Renal cortical epithelial cell (primary cell): ENCODE measurements at places on chromosomes 6 and 20. TPM values are rescaled to one million over a fixed set of nuclear protein-coding genes. Genes with fewer than 3 reads are reported as not detected.
A peak's percentile ranks its signal among the peaks of the same experiment; 100 is the strongest.

GRCh38 chr6:34138191-34138590 lies 7.7 kb downstream of the GRM4 start:
- no peak for DNase-seq

- DNase-seq = no peak
These were observed 339.8 kb downstream of the HTR1B start for GRCh38 chr6:77123527-77123926.

DNA sequence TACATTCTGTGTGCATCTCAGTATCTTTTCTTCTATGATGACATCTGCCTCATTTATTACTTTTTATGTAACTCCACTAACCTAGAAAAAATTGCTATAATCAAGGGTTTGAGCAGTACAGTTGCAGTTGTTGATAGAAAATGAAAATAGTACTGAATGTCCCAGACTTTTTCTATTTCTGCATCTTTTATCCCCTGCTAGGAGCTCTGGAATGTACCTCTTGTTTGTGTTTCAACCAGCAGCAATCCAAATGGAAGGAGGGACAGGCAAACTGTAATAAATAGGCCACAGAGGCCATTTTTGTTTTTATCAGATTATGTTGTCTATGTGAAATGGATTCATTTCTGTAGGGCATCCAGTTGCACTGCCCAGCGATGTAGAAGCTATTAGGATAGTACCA lies 536.9 kb downstream of the KIF16B start:
- DNase-seq = no peak

- no peak for DNase-seq
These were observed 84.8 kb downstream of the TRERF1 start for GRCh38 chr6:42366999-42367352.

GRCh38 chr6:43621836-43622180 lies 7.3 kb downstream of the GTPBP2 start:
- DNase-seq = no peak

DNA sequence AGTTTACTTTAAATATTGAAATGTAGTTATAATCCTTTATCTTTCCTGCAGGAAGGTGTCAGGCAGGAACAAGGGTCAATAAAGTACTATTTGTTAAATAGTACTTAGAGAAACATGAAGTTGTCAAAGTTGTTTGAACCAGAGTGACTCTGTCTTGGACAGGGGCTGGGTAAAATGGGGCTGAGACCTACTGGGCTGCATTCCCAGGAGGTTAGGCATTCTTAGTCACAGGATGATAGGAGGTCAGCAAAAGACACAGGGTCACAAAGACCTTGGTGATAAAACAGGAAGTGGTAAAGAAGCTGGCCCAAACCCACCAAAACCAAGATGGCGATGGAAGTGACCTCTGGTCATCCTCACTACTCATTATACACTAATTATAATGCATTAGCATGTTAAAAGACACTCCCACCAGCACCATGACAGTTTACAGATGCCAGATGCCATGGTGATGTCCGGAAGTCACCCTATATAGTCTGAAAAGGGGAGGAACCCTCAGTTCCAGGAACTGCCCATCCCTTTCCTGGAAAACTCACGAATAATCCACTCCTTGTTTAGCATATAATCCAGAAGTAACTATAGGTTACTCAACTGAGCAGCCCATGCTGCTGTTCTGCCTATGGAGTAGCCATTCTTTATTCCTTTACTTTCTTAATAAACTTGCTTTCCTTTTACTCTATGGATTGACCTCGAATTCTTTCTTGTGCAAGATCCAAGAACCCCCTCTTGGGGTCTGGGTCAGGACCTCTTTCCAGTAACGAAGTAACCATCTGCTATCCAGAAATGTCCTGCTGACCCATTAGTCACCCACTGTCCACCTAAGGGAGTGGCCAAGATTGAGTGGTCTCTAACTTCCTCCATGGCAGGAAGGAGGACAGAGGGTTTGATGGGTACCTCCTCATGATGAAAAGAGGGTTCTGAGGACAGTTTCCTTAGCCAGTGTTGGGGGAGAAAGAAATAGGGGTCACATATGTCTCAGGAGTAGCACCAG lies 19.6 kb downstream of the SLC22A2 start:
- DNase-seq = peak; percentile 72

DNA sequence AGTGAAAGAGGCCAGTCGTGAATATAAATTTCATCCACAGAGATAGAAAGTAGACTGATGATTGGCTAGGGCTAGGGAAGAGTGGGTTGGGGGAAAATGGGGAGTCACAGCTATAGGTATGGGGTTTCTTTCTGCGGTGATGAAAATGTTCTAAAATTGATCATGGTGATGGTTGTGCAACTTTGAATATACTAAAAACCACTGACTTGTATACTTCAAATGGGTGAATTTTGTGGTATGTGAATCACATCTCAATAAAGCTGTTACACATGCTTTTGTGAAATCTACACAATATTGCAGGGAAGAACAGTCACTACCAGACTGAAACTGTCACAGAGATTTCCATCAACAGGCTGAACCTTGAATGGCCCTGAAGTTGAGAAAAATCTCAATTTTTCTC lies 61.5 kb downstream of the LYRM4 start:
- DNase-seq = no peak

GRCh38 chr6:21450149-21450548 lies 143.4 kb upstream of the SOX4 start:
- DNase-seq = no peak

DNA sequence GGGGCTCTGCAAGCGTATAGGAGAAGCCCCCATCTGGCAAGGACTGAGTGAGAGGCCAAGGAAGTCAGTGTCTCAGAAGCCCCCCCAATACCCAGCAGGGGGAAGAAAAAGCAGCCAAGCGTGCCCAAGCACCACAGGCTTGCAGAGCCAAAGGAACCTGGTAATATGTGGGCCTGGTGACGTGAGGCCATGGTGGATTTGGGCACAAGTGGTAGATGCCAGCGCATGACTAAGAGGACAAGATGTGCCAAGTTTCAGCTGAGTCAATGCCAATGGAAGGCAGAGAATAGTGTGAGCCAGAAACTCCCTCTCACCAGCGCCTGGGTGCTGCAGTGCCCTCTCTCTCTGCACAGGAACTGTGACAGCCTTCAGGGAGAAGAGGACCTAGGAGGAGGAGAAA lies 110.0 kb downstream of the QRSL1 start:
- peak; percentile 96 for DNase-seq

GRCh38 chr6:37565267-37566110 lies 65.8 kb upstream of the CCDC167 start:
- DNase-seq = no peak

DNA sequence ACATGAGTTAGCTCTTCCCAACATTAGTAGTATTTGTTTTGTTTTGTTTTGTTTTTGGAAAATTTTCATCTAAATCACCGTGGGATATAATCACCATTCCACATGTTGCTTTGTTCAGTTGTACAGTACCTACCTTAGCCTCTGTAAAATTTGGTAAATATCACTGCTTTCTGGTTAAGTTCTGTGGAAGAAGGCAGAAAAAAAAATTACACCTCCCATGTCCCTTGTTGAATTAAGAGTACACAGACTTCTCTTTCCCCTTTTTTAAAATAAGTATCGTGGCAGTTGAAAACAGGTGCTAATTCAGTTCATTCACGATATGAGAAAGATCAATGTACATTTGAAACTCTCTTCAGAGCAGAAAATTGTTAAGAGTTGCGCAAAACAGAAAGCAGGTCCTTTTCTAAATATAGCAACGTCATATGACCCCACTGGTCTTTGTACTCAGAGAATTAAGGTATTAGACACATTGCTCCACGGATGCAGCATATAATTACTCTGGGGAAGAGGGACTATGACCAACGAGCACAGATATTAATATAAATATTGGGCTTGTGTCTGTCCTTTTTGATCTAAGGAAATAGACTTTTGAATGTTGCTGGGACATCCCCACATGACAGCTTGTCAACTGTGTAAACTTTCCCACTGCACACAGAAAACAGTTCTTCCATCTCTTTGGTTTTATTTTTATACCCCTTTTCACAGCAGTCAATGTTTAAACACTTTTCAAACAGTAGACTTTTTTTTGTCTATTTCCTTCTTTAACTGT lies 58.6 kb upstream of the ZNF217 start:
- peak; percentile 61 for DNase-seq

DNA sequence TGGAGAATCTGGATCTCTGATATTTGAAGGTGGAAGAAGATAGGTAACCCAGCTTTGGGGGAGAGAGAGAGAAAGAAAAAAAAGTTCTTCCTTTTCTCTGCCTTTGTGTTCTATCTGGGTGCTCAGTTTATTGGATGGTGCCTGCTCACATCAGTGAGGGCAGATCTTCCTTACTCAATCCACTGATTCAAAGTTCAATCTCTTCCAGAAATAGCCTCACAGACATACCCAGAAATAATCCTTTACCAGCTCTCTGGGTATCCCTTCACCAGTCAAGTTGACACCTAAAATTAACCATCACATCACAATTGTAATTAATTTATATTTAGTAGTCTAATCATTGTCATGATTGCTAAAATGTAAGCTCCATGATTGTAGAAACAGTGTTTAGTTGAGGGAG lies 189.1 kb downstream of the EPM2A start:
- DNase-seq = no peak

DNA sequence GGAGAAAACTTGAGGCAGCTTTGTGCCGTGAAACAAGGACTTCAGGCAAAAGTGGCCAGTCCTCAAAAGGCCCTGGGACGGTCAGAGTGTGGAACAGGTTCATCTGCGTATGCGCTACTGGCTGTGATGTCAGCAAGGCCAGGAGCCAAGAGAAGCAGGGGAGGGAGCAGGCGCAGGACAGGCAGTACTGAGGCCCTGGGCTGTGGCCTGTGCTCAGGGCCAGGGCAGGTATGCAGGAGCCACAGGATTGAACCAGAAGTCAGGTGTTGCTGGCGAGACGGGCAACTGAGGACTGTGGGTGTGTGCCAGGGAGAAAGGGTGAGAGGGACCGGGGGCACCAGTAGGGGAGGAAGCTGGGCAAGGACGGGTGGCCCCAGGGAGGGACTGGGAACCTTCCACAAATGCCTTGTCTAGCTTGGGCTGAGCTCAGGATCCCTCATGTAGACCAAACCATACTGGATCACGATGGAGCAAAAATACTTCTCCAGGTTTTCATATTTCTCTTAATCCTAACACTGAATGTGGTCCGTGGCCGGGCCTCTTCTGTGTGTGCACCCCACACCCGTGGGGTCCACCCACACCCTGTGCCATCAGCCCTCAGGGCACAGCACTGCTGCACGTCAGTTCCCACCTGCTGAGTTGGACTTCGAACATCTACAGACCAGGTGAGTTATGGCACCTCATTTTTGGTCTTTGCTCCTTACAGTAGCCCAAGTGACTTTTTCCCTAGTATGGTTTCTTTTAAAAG lies 46.9 kb downstream of the GINS1 start:
- no peak for DNase-seq

DNA sequence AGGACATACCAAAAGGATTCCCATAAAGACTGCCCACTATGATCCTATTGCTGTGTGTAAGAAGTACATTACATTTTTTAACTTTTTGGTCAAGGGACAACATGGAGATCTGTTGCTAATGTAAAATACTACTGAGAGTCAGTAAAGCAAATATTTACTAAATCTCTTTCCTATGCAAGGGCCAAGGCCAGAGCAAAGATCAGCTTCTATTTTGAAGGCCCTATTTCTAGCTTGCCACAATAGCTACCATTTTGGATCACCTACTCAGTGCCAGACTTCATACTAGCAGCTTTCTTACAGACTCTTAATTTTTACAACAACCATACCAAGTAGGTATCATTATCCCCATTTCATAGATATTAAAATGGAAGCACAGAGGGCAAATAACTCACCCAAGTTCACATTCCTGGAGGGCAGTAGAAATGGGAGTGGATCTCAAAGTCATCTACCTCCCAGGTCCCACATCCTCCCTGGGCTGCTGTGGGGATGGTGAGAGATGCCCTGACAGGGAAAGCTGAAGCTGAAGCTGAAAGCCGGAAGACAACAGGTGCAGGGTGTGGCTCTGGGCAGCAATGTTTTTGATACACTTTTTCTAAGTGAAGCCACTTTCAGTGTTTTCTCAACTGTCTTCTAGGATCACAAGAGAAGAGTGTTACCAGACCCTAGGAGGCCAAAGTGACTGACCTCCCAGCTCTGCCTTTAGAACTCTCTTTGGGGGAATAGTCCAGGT lies 321.2 kb downstream of the UBE3D start:
- DNase-seq = no peak

- DNase-seq = no peak
These were observed 124.0 kb downstream of the JARID2 start for GRCh38 chr6:15369838-15370237.

DNA sequence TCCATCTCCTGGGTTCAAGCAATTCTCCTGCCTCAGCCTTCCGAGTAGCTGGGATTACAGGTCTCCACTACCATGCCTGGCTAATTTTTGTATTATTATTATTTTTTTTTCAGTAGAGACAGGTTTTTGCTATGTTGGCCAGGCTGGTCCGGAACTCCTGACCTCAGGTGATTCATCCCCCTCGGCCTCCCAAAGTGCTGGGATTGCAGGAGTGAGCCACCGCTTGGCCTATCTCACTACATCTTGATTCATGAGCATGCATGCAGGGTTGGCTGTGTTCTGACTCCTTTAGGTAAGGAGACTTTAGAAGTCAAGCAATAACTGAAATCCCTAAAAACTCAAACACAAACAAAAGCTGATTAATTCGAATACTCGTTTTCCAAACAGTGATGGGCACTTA lies 80.9 kb downstream of the GJA1 start:
- no peak for DNase-seq

The OGFRL1 gene
- 34.5 and 96.0 TPM in 2 replicates for total RNA-seq

The DEK gene
- total RNA-seq = 112 and 116 TPM in 2 replicates

The TPD52L2 gene
- 154 and 158 TPM in 2 replicates for total RNA-seq

The POU3F2 gene
- not detected in 2 replicates for total RNA-seq

The KCNQ5 gene
- total RNA-seq = under 0.01 and 0.35 TPM in 2 replicates

The PTCRA gene
- total RNA-seq = not detected in 2 replicates

The IRAK1BP1 gene
- total RNA-seq = 3.5 and 8.1 TPM in 2 replicates

The TCP11 gene
- total RNA-seq = 0.60 and 0.87 TPM in 2 replicates
